ENCODE measurements at places on chromosomes 4 and X. TPM values are rescaled to one million over a fixed set of nuclear protein-coding genes. Genes with fewer than 3 reads are reported as not detected.

Gene CLDN34
- total RNA-seq, result not detected

Gene MAGEA2B
- not detected for total RNA-seq

Gene MFAP3L
- total RNA-seq, result 2.0 TPM

Gene RBMXL3
- not detected for total RNA-seq

Gene NOX1
- total RNA-seq, result not detected

Gene DCAF12L1
- total RNA-seq, result not detected

Gene UNC5C
- 0.44 TPM for total RNA-seq

Gene CBR4
- 15.4 TPM for total RNA-seq

Gene UGT2B17
- not detected for total RNA-seq

Gene MAGEE2
- not detected for total RNA-seq

Gene GRID2
- not detected for total RNA-seq

Gene IDUA
- total RNA-seq, result 5.7 TPM

Gene BEX4
- 3.7 TPM for total RNA-seq

Gene GAGE12E
- total RNA-seq, result not detected

Gene CCDC158
- total RNA-seq, result 0.32 TPM

Gene HTRA3
- 9.6 TPM for total RNA-seq

Gene AMOT
- 144 TPM for total RNA-seq

Gene TMEM31
- not detected for total RNA-seq

Gene LDB2
- 11.0 TPM for total RNA-seq

Gene PRDM8
- total RNA-seq, result 1.8 TPM

Gene SPARCL1
- 122 TPM for total RNA-seq

Gene MAOA
- 40.0 TPM for total RNA-seq

Gene SOD3
- total RNA-seq, result 15.6 TPM

Gene FAAH2
- total RNA-seq, result not detected

Gene PASD1
- total RNA-seq, result not detected

Gene PLXNB3
- total RNA-seq, result 0.81 TPM

Gene TLR6
- total RNA-seq, result 1.3 TPM

Gene ZFYVE28
- total RNA-seq, result 3.4 TPM

Gene MORF4L2
- total RNA-seq, result 182 TPM

Gene VGLL1
- total RNA-seq, result not detected

Gene COL4A6
- total RNA-seq, result 3.6 TPM

Gene PCDH7
- 0.55 TPM for total RNA-seq

Gene GDPD2
- not detected for total RNA-seq

Gene PAGE5
- not detected for total RNA-seq

Gene SPP1
- 8.0 TPM for total RNA-seq

Gene TBC1D8B
- total RNA-seq, result 0.99 TPM

Gene NEXMIF
- 0.13 TPM for total RNA-seq

Gene TRIM60
- not detected for total RNA-seq
